B cell (primary cell): ENCODE measurements at places on chromosomes 1 and 21.
A peak's percentile ranks its signal among the peaks of the same experiment; 100 is the strongest.

DNA sequence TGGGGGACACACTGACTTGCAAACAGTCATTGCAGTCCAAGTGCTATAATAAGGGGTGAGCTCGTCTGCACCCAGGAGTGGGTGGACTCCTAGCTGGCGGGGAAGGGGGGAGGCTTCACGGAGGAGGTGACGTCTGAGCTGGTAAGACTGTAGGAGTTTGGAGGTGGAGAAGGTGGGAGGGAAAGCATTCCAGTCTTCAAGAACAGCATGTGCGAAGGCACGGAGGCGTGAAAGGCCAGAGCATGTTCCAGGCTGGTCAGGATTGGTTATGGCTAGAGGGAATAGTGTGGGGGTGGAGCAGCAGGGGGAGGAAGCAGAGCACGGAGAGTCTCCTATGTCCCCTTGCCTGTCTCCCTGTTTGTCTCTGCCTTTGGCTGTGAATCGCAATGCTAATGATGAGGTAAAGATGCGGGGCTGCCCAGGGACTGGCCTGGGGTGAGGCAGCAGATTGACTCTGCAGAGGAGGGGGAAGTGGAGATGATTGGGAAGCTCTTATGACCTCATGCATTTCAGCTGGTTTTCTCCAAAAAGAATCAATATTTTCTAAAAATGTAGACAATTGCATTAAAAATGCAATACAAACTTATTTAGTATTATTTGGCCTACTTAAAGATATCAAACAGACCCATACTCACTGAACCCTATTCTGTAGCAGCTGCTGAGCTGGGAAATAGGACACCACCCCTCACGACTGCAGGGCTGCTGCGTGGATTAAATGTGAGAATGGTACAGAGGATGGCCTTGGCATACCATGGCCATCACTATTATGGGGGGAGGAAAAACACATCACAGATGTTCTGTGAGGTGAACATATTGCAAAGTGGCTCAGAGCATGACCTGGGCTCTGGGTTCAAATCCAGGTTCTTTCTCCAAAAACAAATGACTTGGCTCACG lies 2.6 kb upstream of the ZNF436 start:
- DNase-seq, result no peak
- no peak overlapping the region for H3K4me3 ChIP-seq
- H3K36me3 ChIP-seq, result no peaks in the 10 kb centered on the region
- no peaks in the 10 kb centered on the region for H3K27me3 ChIP-seq
- no peak overlapping the region for H3K27ac ChIP-seq
- H3K4me1 ChIP-seq, result peaks cover 12% of the 10 kb centered on the region

- H3K27ac ChIP-seq, result no peak overlapping the region
- no peaks in the 10 kb centered on the region for H3K27me3 ChIP-seq
- H3K36me3 ChIP-seq, result no peaks in the 10 kb centered on the region
- peak overlapping the region; percentile 56 for H3K4me3 ChIP-seq
- DNase-seq, result peak; percentile 51
Observed at GRCh38 chr1:153261281-153262069, 2.0 kb downstream of the LORICRIN start.

- no peak overlapping the region for H3K27ac ChIP-seq
- H3K4me1 ChIP-seq, result no peaks in the 10 kb centered on the region
- no peaks in the 10 kb centered on the region for H3K36me3 ChIP-seq
Observed at GRCh38 chr1:169121146-169121923, 14.8 kb downstream of the ATP1B1 start.

- H3K4me3 ChIP-seq, result no peak overlapping the region
- DNase-seq, result no peak
- H3K27me3 ChIP-seq, result no peaks in the 10 kb centered on the region
- no peak overlapping the region for H3K27ac ChIP-seq
- H3K4me1 ChIP-seq, result no peaks in the 10 kb centered on the region
Observed at GRCh38 chr1:236083650-236084385, 18.9 kb upstream of the NID1 start.

DNA sequence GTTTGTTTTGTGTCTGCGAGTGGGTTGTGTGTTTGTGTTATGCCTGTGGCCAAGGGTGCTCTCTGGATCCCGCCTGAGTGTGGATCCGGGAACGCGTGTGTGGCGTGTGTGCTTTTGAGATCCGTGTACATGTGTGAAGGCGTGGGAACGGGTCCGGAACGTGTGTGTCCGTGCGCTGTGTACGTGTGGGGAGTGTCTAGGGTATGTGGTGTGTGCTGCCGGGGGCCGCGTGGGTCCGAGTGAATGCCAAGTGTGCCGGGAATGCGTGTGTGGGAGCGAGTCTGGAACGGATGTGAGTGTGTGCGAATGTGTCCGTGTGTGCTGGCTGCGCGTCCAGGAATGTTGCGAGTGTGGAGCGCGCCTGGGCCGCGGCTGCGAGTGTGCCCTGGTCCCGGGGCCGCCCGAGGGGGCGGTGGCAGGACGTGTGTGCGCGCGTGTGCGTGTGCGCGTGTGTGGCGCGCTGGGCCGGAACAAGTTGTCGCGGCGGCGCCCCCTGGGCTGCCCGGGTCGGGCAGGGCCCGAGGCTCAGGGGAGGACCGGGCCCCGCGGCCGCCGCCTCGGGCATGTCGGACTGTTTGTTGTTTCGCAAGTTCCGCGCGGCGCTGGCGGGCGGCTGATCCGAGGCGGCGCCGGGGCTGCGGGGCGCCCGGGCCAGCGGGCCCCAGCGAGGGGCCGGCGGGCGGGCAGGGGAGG lies 953 bp downstream of the PTPRU start:
- H3K36me3 ChIP-seq, result no peaks in the 10 kb centered on the region
- peak overlapping the region; percentile 65 for H3K4me3 ChIP-seq
- H3K27me3 ChIP-seq, result peaks cover 10% of the 10 kb centered on the region
- peak; percentile 67 for DNase-seq

DNA sequence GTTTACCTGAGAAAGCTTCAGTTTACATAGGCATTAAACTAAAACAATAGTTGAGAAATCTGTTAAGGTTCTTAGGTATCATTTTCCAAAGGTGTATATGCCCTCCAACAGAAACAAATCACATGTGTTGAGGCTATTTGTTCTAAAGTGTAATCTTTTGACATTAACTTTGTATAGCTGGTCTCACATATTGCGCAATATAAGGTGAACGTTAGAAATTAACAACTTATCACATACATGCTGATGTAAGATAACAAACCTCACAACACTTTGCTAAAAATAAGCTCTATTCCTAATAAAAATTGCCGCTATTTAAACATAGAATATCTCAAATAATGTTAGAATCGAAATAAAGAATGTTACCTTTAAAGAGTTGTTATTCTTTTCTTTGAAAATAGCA lies 340.6 kb downstream of the SRGAP2C start:
- H3K36me3 ChIP-seq, result no peaks in the 10 kb centered on the region
- H3K4me3 ChIP-seq, result no peak overlapping the region

DNA sequence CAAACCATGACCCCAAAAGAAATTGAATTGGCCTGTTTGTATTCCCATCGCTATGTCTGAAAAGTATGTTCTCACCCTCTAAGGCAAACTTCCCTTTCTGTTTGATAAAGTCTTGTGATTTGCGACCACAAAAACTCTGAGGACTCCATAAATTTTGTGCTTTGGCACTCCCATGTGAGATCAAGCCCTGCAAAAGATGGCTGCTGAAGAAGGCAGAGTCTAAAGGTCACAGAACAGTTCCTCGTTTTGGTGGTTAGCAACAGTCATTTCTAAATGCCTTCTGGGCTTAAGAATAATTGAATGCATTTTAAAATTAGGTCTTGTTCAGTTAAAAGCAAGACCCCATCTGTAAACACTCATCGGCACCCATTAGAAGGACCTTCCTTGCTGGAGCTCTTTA lies 441.6 kb downstream of the OMA1 start:
- no peak for DNase-seq
- H3K4me3 ChIP-seq, result no peak overlapping the region
- no peaks in the 10 kb centered on the region for H3K4me1 ChIP-seq

DNA sequence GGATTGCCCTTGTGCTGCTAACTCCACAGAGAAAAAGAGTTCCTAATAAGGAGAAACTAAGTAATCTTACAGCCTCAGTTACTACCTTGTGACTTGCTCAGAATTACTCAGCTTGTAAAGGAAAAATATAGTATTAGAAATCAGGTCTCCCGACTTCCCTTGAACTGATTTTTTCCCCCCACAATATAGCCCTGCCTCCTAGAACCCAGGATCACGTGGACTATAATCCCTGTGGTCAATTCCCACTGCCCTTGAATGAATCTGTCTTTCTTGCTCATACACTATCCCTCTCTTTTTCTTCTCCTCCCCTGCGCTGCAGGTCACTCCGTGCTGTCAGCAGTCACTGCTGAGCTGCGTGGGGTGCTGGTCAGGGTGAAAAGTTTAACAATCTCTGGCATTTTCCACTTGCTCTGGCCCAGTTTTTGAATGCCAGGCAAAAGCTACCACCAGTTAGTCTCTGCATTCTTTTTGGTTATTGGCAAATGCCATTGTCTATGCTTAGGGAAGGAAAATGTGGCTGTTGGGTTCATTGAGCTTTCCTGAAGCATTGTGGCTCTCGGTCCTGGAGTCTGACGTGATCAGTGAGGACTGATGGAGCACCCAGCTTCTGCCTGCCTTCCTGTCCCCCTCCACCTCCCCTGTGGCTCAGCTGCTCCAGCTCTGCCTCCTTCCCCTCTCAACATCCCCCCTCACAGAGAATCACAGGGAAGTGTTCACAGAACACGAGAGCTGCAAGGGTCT lies 1.9 kb upstream of the MYOC start:
- peaks cover 4% of the 10 kb centered on the region for H3K27me3 ChIP-seq
- no peaks in the 10 kb centered on the region for H3K36me3 ChIP-seq
- H3K4me3 ChIP-seq, result no peak overlapping the region

DNA sequence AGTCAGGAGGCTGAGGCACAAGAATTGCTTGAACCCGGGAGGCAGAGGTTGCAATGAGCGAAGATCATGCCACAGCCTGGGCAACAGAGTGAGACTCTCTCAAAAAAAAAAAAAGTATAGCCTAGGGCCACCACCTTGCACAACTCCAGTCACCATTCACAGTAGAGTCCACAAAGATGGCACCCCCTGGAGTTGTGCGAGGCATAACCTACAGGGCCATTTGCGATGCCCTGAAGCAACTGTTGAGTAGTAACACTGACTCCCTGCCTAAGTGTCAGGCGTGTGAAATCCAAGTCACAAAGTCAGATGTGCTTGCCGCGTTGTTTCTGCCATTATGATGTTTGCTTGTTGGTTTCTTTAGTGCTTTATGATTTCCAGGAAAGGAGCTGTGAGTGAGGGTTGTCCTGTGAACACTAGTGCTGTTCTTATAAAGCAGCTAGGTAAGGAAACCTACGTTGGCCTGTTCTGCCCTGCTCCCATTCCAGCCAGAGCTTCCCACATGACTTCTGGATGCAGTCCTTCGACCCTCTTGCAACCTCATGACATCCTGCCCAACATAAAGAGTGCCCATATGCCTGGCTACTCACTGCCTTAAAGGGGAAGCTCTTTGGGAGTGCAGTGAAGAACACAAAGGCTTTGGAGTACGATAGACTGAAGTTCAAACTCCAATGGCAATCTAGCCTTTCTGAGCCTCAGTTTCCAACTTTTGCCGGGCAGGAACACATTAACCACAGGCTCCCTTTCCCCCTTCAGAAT lies 29.8 kb downstream of the FHAD1 start:
- H3K36me3 ChIP-seq, result no peaks in the 10 kb centered on the region
- no peaks in the 10 kb centered on the region for H3K4me1 ChIP-seq

DNA sequence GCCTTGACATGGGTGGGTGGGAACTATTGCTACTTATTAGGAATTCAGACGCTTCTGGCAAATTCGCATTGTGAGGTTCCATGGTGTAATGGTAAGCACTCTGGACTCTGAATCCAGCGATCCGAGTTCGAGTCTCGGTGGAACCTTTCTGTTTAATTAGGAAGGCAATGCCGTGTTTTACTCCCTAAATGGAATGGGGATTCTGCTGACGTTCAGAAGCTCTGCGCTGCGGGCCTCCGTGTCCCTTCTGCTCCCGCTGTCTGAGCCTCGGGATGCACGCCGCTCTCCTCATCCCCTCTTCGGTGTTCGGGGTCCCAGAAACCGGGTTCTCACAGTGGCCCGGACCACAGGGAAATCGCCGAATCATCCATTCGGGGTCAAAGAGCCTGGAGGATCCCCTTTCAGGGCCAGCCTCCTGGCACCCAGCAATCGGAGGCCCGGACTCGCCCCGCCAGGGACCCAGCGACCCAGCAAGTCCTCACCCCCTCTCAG lies 280.3 kb downstream of the FAM72C start:
- no peak overlapping the region for H3K27ac ChIP-seq
- H3K4me3 ChIP-seq, result no peak overlapping the region
- H3K27me3 ChIP-seq, result peaks cover 22% of the 10 kb centered on the region
- DNase-seq, result no peak

DNA sequence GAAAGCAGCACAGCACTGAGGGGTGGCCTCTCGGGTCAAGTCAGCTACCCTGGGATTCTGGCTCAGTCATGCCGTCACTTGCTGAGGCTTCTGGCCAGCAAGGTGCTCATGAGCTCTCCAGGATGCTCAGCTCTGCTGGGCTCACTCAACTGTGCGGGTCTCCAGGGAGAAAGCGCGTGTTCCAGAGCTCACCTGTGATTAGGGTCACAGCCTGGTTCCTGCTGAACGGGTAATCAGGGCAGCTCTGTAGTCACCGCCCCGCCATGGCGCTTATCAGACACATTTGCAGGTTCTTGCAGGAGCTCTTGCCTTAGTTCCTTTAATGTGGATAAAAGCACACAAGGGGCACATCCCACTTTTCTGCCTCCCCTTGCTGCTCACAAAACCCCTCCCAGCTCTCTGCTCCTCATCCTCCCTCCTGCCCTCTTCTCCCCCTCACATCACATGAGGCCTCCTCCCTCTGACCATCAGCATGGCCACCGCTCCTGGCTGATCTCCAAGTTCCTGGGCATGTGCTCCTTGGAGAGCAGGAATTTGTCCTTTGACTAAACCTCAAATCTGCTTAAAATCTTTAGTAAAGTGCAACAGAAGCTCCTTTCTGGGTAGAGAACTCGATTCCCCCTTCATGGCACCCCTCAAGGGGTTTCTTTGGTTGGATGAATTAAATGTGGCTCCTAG lies 2.0 kb downstream of the PCP4 start:
- no peak for DNase-seq
- H3K4me1 ChIP-seq, result peaks cover 3% of the 10 kb centered on the region
- H3K36me3 ChIP-seq, result no peaks in the 10 kb centered on the region

GRCh38 chr1:218444173-218444572 lies 99.0 kb downstream of the TGFB2 start:
- H3K27ac ChIP-seq, result no peak overlapping the region
- no peaks in the 10 kb centered on the region for H3K36me3 ChIP-seq
- H3K4me3 ChIP-seq, result no peak overlapping the region

DNA sequence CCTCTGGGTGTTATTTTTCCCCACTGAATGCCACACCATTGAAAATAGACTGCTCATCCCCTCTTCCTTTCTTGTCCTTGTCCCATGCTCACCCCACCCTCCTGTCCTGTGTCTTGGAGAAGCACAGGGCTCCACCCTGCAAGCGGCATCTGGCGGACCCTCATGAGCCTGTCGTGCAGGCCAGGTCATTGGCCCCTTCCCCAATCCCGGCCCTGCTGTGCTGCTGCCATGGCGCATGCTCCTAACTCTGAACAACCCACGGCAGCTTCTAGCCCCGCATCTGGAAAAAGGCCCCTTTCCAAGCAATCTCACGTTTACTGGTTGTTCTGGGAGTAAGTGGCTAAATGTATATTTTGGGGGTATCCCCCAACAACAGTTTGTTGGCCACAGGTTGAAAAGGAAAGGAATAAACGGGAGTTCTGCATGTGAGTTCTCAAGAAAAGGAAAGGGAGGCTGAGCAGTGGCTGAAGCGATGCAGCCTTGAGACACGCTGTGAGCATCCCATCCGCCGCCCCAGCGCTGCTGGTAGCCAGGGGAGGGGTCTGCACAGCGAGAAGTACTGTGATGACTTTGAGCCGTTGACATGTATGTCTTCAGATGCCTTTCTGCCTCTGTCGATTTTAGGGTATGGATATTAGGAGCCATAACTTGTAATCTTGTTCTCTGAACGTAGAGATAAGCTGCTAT lies 16.3 kb downstream of the AGMAT start:
- H3K4me1 ChIP-seq, result peaks cover 32% of the 10 kb centered on the region
- no peak for DNase-seq
- H3K27ac ChIP-seq, result no peak overlapping the region
- H3K36me3 ChIP-seq, result peaks cover 16% of the 10 kb centered on the region
- H3K4me3 ChIP-seq, result no peak overlapping the region
